Islet precursor cell (in vitro differentiated cells): ENCODE measurements at places on chromosomes 13 and 19.

DNA sequence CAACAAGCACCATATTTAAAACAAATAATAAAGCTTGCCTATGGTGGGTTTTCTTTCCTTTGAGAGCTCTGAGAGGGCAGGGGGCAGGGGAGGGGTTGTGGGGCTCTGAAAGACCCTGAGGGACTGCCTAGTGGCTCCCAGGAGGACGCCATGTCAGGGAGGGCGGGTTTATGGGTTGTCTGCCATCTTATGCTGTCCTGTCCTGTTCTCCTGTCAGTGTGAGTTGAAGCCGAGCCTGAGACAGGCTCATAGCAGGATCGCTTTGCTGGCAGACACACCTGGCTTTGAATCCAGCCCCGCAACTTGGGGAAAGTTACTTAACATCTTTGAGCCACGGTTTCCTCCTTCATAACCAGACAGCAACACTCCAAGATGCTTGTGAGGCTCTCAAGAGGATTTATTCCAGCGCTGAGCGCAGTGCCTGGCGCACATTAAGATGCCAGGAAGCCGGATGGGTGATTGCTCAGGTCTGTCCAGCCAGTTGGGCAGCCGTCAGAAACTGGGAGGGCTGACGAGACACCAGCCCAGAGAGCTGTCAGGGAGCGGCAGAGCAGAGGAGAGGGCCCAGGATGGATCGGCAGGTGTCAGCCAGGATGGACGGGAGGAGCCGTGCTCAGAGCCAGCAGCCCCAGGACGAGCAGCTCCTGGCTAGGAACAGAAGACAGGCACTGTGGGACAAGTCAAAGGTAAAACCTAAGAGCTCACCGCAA lies 36.8 kb upstream of the C1QTNF9 start:
- DNase-seq = no peak

GRCh38 chr13:26719356-26719945 lies 41.1 kb downstream of the GPR12 start:
- DNase-seq = no peak

- DNase-seq = no peak
These were observed 76.9 kb downstream of the ITGBL1 start for GRCh38 chr13:101529422-101529821.

GRCh38 chr13:36436811-36437210 lies 4.5 kb downstream of the CCNA1 start:
- no peak for DNase-seq

GRCh38 chr19:39802958-39803357 lies 24.3 kb downstream of the LEUTX start:
- no peak for DNase-seq

- DNase-seq = no peak
These were observed 646 bp downstream of the TMEM161A start for GRCh38 chr19:19137556-19138108.

DNA sequence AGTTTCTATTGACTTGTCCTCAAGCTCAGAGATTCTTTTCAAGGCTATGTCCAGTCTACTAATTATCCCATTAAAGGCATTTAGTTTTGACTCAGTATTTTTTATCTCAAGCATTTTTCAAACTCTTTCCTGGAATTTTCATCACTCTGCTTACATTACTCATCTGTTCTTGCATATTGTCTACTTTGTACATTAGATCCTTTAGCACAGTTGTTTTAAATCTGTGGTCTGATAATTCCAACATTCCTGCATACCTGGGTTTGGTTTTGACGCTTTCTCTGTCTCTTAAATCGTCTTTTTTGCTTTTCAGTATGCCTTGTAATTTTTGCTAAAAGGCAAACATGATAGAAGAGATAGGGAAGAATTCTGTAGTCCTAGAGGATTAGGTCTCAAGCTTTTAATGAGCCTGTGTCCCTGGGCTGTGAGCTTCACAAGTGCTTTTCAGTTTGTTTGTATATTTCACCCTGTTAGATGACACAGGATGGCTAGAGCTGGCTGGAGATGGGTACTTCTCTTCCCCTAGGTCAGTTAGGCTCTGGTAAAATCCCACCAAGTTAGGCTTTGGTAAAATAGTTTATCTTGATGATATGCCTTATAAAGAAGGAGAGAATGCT lies 46.1 kb upstream of the GPC6 start:
- no peak for DNase-seq

GRCh38 chr19:31085125-31085524 lies 264.1 kb downstream of the TSHZ3 start:
- no peak for DNase-seq

GRCh38 chr19:19544257-19544953 lies 6.3 kb downstream of the CILP2 start:
- DNase-seq = no peak

GRCh38 chr19:3748965-3749364 lies 12.5 kb downstream of the APBA3 start:
- DNase-seq = no peak

GRCh38 chr13:93867481-93867880 lies 612.0 kb downstream of the DCT start:
- no peak for DNase-seq

GRCh38 chr13:71873418-71874247 lies 6.6 kb upstream of the DACH1 start:
- no peak for DNase-seq

GRCh38 chr19:611481-611868 lies 21.8 kb downstream of the HCN2 start:
- DNase-seq = peak; percentile 46

- DNase-seq = peak; percentile 38
These were observed 69.0 kb downstream of the COL4A2 start for GRCh38 chr13:110376120-110376519.

DNA sequence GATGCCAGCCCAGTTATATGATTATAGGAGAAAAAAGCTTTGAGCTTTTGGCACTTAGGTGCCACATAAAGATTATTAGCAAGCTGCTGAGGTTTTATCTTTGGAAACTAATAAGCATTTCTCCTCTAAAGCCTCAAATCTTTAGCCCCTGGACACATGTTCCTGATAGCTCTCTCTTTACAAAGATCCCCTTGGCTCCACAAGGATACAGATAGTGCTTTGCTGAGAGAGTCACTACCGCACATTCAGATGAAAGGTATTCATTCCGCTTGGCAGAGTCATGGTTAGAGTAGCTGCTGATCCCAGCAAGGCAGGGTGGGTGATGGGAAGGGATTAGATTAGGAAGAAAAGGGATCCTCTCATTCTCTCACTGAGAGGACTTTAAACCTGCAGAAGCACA lies 28.2 kb upstream of the PSG7 start:
- no peak for DNase-seq

GRCh38 chr19:33261511-33262189 lies 36.0 kb upstream of the SLC7A10 start:
- DNase-seq = no peak

DNA sequence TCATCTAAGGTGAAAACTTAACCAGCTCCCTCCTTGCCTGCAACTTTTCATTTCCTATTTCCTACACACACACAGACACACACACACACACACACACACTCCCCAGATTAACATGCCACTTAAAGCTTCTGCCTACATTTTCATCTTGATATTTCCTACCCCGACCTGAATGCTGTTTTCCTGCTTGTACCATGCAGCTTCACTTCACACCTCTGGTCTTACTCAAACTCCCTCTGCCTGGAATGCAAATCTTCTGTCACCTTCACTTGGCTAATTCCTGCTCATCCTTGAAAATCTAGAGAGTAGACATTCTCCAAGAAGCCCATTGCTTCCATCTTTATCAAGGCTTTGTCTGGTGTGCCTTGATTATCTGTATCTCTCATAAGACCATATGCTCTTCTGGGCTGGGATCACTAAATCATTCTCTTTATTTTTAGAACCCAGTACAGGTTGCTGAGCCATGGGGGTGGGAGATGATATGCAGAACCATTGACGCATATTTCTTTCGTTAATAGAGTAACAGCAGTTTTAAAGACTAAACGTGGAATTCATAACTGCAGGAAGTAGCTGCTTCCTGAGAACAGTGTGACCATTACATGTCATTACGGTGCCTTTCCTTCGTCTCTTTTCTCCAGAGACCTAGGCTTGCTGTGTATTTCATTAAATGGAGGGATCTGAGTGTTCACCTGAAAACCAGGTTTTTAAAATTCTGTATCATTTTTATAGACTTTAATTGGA lies 37.7 kb downstream of the CNMD start:
- DNase-seq = no peak

DNA sequence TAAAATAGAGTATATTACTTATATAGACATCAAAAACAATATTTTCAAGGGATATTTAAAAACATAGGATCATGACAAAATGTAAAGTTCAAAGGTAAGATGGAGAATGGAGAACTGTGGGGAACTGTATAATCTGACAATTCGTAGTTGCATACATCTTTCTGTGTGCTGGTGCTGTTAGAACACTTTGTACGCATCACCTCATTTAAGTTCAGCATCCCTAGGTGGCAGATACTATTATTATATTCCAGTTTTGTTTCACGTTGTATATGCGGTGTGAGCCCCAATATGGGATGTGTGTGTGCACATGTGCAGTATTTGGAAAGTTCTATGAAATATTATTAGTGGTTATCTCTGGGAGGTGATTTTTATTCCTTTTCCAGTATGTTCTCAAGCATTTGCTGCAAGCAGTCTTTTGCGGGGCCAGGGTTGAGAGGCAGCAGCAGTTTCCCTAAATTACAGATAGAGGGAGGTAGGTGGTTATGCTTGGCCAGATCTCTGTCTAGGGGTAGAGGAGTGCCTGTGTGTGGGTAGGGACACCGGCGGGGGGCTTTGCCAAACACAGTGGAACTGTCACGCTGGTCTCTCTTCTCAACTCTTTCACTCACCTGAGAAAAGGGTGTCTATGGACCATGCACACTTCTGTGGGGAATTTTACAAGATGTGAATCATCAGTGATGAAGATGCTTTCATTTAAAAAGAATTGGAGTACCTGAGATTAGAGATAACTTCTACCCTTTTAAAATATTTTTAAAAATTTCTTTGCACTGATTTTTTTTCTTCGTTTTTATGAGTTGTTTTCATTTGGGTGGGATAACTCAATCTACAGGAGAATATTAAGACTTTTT lies 55.6 kb upstream of the ALOX5AP start:
- DNase-seq = peak; percentile 69

GRCh38 chr19:7067716-7068115 lies 1.8 kb upstream of the ZNF557 start:
- DNase-seq = no peak

DNA sequence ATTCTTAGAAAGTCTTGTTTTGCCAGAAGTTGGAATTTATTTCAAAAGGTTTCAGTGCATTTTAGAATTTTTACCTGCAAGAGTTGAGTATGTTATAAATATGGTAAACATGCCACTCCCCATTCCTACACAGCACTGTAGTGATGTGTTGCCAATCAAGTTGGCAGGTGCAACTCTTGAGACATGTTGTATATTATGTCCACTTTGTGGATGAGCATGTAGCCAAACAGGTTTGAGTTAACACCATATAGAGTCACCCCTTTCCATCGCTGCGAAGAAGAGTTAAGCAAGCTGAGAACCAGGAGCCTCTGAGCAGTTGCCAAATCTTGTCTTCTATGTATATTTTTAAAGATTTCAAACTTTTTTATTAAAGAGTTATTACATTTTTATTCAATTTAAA lies 359.8 kb downstream of the LMO7 start:
- DNase-seq = no peak

- peak; percentile 70 for DNase-seq
These were observed 17.6 kb downstream of the ACOD1 start for GRCh38 chr13:76965759-76966421.

DNA sequence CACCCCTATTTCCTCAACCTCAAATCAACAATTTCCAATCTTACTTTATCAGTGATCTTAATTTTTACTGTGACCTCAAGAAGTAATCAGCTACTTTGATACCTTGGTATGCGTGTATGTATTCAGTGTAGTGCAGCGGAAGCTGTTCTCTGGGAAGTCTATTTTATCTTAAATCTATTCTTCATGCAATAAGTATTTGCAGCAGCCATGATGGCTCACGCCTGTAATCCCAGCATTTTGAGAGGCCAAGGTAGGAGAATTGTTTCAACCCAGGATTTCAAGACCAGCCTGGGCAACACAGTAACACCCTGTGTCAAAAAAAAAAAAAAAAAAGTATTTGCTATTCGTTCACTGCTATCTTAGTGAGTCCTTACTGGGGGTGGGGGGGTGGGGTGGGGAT lies 6.5 kb downstream of the SLC25A30 start:
- DNase-seq = no peak

GRCh38 chr13:92172191-92172590 lies 773.8 kb downstream of the GPC5 start:
- no peak for DNase-seq

- DNase-seq = no peak
These were observed 15.4 kb downstream of the ZNF570 start for GRCh38 chr19:37484406-37485168.

- DNase-seq = no peak
These were observed 383.4 kb upstream of the SLITRK5 start for GRCh38 chr13:87287721-87288120.

DNA sequence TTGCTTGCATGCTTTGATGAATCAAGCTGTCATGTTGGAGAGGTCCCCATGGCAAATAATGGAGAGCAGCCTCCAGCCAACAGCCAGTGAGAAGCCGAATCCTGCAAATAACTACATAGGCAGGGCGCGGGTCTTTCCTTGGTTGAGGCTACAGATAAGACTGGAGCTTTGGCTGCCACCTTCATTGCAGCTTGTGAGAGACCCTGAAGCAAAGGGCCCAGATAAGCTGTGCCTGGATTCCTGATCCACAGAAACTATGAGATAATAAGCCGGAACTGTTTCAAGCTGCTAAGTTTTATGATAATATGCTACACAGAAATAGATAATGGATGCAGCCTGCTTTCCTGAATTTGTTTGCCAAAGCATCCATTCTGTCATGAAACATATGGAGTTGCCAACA lies 257.0 kb downstream of the HS6ST3 start:
- DNase-seq = no peak

DNA sequence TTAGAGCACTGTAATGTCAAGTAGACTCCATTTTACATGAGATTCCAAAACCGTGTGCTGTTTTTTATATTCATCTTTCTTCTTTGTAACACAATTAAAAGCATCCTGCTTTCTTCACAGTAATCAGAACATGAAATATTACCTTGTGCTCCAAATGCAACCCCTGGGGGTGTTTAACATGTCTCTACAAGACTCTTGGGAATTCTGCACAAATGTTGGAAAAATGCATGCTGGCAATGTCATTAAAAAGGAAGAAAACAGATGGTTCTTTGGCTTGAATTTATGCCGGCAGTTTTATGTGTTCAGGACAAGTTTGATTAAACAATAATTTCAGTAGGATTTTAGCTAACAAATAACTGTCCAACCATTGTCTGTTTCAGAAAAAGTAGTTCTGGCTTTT lies 159.1 kb downstream of the LIG4 start:
- DNase-seq = no peak
